Activated CD4-positive, alpha-beta T cell treated with anti-CD3 and anti-CD28 coated beads for 4 hours (primary cell): ENCODE measurements at places on chromosomes 1 and 21.

GRCh38 chr1:34688006-34688741, 66.7 kb upstream of the GJB5 start:
- no peak for DNase-seq

DNA sequence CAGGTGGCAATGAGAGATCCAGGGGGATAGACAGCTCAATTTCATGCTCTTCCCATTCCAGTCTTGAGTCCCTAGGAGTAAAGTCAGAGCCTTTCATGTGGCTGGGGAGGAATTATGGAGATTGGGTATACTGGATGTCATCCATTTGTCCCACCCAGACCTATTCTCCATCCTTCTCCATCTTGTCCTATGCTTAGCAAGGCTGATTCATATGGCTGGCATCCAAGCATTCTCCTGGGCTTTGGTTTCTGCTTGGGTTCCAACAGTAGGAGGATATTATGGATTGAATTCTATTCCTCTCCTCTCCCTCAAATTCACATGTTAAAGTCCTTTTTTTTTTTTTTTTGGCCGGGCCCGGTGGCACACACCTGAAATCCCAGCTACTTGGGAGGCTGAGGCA, 3.8 kb upstream of the CDC20 start:
- DNase-seq: no peak

- DNase-seq: no peak
Observed at GRCh38 chr1:119987112-119987511, 82.3 kb downstream of the NOTCH2 start.

DNA sequence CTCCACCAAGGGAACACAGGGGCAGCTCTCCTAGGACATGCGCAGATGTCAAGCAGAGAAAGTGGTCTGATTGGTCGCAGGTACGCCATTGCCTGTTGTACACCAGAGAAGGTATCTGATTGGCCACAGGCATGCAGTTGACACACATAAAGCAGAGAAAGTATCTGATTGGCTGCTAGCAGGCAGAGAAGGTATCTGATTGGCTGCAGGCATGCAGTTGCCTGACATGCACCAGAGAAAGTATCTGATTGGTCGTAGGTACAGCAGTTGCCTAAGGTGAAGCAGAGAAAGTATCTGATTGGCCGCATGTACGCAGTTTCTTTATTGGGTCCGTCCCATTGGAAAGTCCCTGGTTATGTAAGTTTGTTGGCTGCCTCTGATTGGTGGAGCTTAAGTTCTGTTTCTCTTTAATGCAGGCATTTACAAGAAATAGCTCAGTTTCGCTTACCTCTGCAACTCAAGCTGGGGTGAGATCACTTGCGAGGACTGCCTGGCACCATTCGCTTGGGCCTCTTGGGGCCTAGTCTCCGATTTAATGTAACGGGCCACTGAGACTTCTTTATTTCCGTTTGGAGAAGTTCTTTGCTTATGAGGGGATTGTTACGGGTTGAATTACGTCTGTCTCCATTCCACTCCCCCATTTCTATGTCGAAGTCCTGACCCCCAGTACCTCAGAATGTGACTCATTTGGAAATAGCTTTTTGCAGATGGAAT, 74.2 kb downstream of the SIK1 start:
- no peak for DNase-seq

- DNase-seq: no peak
Observed at GRCh38 chr1:161304927-161305866, 4.6 kb downstream of the MPZ start.

- DNase-seq: no peak
Observed at GRCh38 chr1:160179336-160179735, 11.0 kb upstream of the CASQ1 start.

DNA sequence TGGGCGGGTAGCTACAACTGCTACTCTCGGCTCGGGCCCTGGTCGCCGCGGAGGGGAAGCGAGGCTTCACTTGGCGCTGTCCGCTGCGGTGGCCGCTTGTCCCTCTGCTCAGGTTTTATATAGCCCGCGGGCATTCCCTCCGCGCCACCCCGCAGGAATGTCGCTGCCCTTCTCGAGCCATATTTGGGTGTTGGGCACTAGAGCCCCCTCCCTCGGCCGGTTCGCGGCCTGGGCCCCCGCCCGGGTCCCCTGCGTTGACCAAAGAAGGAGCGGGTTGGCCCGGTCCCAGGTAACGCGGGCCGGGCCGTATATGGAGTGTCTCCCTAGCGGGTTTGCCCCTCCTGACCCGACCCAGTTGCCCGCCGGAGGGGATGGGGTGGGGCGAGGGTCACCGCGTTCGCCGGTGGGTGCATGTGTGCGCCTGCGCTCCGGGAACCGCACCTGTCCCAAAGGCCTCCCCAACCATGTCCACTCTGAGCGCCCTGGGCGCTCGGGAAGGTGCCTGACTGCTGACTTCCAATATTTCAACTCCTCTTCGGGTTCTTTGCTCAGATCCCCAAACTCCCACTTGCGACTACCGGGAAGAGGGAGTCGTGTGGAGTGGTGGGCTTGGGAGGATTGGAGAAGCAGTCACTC, at the start of gene ACTA1:
ACTA1 (minus strand) TSS at position 90 of the 636 bp plus-strand sequence. CDS start 979 bp downstream, outside the sequence.
- no peak for DNase-seq

DNA sequence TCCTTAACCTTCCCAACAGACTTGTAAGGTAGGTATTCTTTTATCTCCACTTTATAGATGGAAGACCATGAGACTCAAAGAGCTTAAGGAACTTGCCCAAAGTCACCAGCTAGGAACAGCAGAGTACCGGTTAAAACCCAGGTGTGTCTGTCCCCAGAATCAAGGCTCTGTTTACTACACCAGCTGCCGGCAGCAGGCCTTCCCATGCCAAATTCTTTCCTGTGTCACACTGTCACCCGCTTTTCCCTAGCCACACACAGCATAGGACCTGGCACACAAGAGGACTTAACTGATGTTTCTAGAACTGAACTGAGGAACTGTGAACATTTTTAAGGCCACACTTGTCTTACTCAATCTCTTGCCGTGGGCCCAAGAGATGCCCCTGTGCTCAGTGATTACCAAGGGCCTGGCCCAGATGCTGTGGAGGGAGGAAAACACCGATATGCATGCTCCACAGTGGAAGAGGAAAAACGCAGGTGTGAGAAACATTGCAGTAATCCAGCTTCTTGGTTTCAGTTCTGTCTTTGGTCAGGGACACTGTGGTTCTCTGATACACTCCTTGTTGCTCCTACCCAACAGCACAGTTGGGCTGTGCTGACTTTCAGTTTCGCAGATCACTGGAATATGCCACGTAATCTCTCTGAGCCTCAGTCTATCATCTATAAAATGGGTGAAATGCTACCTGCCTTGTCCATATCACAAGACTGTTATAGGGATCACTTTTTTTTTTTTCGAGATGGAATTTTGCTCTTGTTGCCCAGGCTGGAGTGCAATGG, 13.9 kb upstream of the LY9 start:
- no peak for DNase-seq

- no peak for DNase-seq
Observed at GRCh38 chr1:182087719-182088350, 26.3 kb upstream of the ZNF648 start.

DNA sequence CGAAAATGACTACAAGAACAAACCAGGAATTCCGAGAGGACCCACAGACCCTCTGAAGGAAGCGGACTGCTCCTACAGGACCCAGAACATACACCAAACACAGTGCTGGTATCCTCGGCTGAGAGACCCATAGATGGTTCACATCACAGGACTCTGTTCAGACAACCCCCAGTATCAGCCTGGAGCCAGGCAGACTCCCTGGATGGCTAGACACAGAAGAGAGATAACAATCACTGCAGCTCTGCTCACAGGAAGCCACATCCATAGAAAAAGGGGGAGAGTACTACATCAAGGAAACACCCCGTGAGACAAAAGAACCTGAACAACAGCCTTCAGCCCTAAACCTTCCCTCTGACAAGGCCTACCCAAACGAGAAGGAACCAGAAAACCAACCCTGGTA, 434.0 kb upstream of the NR5A2 start:
- no peak for DNase-seq

- DNase-seq: no peak
Observed at GRCh38 chr1:212514782-212515181, 82.1 kb downstream of the NENF start.

GRCh38 chr1:2544093-2544874, 11.9 kb upstream of the TNFRSF14 start:
- no peak for DNase-seq

- no peak for DNase-seq
Observed at GRCh38 chr1:211487082-211487481, 4.9 kb downstream of the RD3 start.

DNA sequence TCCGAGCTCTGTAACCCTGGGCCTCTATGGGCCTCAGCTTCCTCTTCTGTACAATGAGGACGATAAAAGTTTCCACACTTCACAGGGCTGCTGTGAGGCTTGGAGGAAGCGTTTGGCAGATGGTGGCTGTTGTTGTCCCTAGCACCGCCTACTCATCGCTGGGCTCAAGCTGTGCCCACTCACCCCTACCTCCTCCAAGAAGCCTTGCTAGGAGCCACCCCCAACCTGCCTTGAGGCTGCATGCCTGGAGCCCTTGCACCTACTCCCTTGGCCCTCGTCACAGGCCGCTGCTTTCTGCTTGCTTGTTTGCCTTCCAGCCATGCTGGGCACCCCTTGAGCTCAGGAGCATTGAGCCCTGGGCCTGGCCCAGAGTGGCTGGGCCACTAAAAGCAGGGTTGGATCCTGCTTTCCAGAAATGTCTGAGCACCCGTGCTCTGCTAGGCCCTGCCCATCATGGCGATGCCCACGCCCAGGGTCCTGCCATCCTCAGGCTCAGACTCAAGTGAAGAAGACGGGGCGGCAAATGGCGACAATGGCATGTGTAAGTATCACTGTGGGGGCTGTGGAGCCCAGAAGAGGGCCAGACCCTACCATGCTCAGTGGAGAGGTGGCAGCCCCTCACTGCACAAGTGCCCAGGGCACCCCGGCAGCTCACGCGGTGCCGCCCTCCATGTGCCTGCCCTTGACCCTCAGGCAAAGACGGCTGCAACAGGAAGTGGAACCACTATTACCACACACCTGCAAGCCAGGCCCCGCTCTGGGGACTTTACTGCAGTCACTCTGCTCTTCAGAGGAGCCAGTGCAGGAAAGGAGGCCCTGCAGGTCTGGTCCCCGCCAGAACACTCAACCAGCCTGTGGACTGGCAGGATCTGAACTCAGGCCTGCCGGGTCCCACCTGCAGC, 9.5 kb downstream of the SH3BGRL3 start:
- DNase-seq: peak; percentile 35

DNA sequence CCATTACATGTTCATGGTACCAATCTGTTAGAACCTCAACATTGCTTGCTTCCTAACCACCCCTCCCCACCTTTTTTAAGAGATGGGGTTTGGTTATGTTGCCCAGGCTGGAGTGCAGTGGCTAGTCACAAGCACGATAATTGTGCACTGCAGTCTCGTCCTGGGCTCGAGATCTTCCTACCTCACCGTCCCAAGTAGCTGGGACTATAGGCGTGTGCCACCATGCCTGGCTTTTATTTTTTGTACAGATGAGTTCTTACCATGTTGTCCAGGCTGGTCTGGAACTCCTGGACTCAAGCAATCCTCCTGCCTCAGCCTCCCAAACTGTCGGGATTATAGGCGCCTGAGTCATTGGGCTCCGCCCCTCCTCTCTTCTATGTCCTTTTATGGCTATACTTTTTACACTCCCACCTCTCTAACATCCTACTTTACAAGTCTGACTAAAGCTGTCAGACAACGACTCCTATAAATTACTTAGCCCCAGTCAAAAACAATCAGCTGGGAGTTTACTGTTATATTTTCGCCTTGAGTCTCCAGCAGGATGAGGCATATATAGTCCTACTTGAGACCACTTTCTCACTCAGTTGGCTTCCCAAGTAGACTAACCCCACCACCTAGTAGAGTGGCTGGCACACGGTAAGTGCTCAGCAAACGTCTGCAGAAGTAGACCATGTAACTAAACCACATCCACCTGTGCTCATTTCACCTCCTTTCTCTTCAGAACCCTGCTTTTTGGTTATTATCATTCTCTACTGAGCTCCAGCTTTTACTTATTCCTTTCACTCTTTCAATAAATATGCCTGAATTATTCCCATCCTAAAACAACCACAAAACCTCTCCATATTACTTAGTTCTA, 13.8 kb downstream of the ENSA start:
- DNase-seq: no peak

DNA sequence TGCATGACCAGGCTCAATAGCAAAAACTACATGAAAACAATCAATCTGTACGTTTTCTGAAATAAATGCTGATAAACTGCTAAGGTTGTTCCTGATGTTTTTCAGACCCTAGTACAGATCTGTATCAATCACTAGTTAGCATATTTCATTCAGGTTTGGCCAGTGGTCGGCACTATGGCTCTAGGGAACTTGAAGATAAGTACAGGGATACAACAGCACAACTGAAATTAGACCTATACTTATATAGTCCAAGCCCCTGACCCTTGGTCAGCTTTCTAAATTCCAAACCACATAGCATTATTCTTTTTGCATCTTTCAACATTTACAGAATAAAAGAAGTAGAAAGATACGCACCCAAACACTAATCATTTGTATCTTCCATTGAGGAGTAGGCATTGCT, 142.7 kb downstream of the PLPPR4 start:
- no peak for DNase-seq

GRCh38 chr1:230328342-230329015, 97.7 kb downstream of the PGBD5 start:
- DNase-seq: no peak

GRCh38 chr1:56424744-56425493, 154.4 kb downstream of the PLPP3 start:
- DNase-seq: no peak
